ENCODE measurements at places on chromosomes 1 and 21.

DNA sequence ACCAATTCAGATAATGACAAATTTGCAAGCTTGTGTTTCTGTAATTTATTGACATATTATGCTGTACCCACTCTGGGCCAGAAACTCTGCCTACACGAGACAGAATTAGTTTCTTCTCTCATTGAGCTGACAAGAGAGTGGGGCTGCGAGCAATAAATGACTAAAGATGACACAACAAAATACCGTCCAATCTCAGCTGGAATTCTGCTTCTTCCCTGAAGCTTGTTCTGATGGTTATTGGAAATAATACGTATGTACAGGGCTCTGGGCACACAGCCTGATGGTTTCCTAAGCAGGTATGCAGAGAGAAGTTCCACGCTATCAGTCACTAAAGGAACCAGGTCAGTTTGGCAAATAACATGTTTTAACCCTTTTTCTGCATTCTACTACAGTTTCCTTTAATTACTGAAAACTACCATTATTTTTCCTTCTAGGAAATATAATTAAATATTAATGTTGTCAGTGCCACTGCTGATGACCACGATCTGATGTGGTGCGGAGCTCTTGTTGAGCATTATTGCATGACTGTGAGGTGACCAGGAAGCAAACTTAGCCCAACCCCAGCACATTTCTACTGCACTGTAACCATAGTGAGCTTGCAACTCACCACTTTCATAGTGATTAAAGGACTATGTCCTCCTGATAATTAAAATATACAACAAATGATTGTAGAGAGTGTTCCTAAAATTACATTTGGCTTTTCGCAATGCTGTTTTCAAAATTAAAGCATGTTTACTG, 221.4 kb upstream of the L1TD1 start:
- DNase-seq = no peak

DNA sequence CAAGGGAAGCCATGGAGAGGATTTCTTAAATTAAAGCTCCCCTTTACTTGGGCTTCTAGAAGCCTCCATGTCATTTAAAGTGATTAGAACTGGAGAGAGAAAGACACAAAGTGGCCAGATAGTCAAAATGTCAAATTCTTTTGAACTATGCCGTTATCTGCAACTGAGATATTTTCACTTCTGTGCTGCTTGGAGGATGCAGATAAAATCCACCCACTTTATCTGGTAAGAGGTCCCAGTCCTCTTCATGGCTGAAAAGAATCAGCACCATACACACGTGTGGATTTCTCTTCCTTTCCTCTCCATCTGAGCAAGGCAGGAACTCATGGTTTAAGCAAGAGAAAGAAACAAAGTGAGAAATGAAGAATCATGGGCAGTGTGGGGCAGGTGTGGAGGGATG, 276.9 kb upstream of the RUNX1 start:
- no peak for DNase-seq

DNA sequence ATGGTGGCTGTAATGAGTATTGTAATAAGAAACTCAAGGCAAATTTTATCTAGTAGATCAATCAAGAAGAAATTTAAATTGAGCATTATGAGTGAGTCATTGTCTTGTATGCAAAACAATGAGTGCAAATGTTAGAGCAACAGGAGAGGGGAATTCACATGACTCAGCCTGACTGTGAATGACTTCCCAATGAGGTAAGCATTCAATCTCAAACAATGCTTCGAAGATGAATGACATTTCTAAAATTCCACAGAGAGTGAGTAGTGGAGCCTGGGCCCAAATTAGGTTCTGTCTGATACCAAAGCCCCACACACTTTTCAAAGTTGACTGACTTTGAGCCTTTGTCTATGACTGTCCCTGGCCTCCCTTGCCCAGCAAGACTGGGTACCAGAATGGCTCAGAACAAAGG, 738.0 kb downstream of the PTPRU start:
- peak; percentile 10 for DNase-seq

GRCh38 chr1:226485192-226485591, 63.4 kb upstream of the STUM start:
- no peak for DNase-seq

DNA sequence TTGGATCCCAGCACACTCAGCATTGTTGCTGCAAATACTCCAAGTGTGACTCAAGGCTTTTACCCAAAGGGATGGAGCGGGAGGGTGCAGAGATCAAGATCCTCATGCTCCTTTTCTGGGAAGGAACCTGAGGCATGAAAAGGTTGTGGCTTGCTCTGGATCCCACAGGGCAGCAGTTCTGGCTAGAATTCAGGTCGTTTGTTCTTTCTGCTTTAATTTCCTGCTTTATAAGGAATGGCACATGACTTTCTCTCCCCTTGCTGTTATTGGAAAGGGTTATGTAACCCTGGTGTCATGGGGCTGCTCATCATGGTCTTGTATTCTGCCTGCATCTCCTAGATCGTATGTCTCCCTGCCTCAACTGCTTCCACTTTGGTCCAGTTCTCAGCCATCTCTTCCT, 101.6 kb downstream of the NOS1AP start:
- no peak for DNase-seq

- peak; percentile 7 for DNase-seq
Observed at GRCh38 chr1:22350171-22350923, 101.3 kb upstream of the ZBTB40 start.

All from stimulated activated CD4-positive, alpha-beta T cell treated with anti-CD3 and anti-CD28 coated beads, Interleukin-15, amount 100 ng/mL, for 24 hours (primary cell).